ENCODE measurements at places on chromosomes 5 and 9.

- no peak for DNase-seq
These were observed 153.4 kb upstream of the ADAMTS19 start for GRCh38 chr5:129306725-129307124.

GRCh38 chr5:170256571-170256970 lies 23.8 kb downstream of the C5orf58 start:
- DNase-seq = no peak

DNA sequence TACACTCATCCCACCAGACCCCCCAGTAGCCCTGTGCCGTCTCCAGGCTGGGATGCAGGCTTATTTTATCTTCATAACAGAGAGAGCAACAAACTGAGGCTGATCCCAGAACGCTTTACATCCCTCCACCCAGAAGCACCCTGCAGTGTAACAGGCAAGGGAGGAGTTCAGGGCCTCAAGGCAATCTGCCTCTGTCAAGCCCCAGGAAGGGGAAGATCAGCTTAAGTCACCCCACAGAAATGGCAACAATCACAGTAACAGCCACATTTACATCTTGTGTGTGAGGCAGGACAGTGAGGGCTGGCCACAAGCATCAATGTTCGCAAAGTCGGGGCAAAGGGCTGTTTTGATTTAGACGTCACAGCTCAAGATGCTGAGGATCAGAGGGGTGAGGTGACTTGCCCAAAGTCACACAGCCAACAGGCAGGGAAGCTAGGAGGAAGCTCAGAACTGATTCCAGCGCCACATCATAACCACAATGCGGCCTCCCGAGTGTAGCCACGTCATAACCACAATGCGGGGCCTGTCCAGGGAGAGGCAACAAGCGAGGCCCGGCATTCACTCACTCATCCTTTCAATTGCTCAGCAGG lies 14.4 kb downstream of the STK10 start:
- DNase-seq = no peak

DNA sequence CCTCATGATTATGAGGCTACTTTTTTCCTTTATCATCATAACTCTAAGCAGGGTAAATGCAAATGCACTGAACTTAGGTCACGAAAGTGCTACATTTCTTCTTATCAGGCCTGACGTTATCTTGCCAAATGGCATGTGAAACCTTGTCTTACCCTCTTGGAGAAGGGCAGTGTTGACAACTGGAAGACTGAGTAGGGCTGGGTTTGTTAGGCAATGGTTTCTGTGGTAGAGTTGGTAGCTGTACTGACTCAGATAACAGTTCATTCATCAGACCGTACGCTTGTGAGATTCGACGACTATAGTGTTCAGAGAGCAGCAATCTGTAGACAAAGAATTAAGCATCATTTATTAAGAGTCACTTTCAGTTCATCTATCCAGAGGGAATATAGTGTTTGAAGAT lies 127.7 kb downstream of the CPLANE1 start:
- no peak for DNase-seq

GRCh38 chr9:130938652-130939404 lies at the start of gene FIBCD1:
FIBCD1 (minus strand) TSS chr9:130939247; CDS start chr9:130938607, 640 bp downstream.
- no peak for DNase-seq

DNA sequence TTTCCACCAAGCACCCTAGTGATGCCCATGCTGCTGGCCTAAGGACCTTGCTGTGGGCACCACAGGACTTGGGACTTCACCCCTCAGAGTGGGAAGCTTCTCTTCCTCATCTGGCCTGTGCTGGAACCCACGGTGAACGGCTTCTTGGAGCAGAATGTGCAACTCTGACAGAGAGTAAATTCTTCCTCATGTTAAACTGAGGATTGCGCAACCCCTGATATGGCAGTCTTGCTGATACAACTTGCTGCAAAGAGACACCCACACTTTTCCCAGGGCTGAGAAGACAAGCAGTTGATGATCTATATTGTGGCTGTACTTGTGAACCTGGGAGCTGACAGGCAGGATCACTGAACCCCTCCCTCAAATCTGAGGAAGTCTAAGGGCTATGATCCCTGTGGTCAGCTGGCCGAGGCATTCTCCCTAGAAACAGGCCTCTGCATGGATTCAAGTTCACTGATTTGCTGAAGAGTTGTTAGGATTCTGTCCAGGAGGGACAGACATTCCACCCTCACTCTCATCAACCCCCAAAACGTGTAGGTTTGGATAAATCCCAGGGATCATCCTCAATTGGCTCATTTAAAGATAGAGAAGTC lies 307.2 kb downstream of the MTRR start:
- DNase-seq = no peak

All from activated T-cell treated with anti-CD3 and anti-CD28 coated beads for 1 hour (primary cell).